ENCODE measurements at places on chromosomes 2 and 18.

DNA sequence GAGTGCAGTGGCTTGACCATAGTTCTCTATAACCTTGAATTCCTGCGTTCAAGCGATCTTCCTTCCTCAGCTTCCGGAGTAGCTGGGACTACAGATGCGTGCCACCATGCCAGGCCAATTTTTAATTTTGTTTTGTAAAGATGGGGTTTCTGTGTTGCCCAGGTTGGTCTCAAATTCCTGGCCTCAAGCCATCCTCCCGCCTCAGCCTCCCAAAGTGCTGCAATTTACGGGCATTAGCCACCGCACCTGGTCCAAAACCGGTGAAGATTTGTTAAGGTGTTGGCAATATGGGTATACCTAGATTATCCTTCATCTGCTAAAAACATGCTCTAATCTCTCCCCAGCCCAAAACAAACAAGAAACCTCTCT, 1.3 kb upstream of the EIF2AK3 start:
- no peak for DNase-seq

DNA sequence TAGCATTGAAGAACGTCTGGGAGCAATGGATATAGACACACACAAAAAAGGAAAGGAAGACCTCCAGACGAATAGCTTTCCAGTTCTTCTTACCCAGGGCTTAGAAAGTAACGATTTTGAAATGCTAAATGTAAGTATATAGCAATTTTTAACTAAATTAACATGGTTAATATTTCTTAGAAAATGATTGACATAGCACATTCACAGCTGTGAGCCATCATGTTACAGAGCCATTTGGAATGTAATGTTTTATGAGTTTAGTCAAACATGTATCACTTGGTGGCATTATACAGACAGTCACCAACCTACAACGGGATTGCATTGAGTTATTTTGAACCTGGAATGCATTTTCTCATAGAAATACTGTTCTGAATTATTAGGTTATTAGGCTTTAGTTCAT, 35.1 kb downstream of the WDR43 start:
- no peak for DNase-seq

DNA sequence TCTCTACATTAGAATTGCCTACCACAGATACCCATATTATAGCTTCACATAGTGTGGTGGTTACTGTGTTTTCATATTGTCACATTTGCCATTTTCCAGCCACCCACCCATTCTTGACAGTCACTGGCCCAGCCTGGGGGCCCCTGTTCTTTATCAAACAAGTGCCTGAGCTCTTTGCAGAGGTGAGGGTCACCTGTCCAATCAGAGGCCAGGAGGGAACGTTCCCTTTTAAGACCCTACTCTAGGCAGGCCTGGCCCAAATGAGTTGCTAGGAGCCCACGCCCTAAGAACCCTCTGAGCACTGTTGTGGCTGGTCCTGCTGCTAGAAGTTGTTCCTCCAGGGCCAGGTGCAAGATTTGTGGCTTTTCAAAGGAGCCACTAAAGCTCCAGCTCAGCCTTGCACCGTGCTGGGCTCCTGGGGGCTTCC, 5.2 kb downstream of the IL37 start:
- DNase-seq: no peak

GRCh38 chr2:150023044-150023443, 435.5 kb upstream of the MMADHC start:
- peak; percentile 18 for DNase-seq

GRCh38 chr18:29181151-29181901, 1004.4 kb upstream of the CDH2 start:
- peak; percentile 97 for DNase-seq

- DNase-seq: no peak
Measured at GRCh38 chr18:48785091-48785614, 165.6 kb downstream of the SMAD7 start.

GRCh38 chr18:9961041-9961440, 47.2 kb downstream of the VAPA start:
- DNase-seq: peak; percentile 57

GRCh38 chr2:26008095-26008494, 25.8 kb upstream of the RAB10 start:
- DNase-seq: no peak

DNA sequence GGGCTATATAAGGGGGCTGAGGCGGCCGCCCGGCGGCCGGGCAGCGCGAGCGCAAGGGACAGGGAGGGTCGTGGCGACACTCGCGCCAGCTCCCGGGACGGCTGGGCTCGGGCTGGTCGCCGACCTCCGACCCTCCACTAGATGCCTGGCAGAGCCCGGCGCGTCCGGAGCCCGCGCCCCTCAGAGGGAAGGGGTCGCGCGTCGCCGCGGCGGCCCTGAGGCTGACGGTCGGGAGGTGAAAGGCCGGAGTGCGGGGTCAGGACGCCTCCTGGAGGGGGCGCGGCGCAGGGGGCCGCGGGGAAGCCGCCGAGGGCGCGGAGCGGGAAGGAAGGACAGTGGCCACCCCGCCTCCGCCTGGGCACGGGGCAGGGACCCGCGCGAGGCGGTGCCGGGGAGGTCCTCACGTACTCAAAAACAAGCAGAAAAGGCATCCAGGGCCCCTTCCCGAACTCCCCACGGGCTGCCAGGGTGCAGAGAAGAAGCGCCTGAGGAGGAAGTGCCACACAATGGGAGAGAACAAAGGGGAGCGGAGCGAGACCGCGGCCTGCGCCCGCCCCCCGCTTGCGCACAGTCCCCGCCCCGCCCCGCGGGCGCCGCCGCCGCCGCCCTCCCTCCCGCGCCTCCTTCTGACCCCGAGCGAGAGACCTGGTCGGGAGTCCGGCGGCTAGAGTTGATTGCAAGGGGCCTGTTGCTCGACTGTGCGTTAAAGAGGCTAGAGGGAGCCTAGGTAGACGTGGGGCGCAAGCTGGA, 776 bp upstream of the KLF7 start:
- DNase-seq: peak; percentile 76

- DNase-seq: peak; percentile 84
Measured at GRCh38 chr2:181037922-181038321, 57.5 kb downstream of the UBE2E3 start.

GRCh38 chr2:43796206-43796605, 22.4 kb downstream of the DYNC2LI1 start:
- no peak for DNase-seq

GRCh38 chr2:230793572-230794359, 71.0 kb upstream of the ITM2C start:
- DNase-seq: peak; percentile 100

DNA sequence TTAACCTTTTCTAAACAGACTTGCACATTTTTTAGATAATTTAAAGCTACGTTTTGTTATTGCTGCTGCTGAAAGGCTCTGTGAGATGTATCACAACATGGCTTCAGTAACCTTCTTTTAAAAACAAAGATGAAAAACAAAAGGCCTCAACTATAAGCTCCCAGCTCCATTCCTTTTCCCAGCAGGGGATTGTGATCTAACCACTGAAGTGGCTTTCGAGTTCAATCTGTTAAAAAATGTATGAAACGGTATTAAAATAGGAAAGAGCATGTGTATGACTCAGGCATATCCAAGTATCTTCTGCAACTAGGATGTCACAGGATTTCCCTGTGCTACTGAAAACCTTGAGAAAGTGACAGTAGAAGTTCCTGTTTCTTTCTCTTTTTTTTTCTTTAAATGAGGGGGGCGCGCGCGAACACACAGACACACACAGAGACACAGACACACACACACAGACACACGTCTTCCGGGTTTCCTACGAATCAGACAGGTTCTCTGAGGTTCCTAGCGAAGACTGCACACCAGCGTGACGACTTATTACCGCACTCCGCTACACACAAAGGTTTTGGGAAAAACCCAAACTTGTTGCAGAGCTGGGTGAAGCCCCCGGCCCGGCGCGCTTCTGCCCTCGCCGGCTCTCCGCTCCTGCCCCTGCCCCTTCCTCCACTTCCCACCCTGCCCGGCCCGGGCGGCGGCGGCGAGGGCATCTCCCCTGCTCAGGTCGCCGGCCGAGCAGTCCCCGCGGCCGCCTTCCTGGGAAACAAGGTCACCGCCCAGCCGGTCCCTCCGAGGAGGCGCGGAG, 86.8 kb downstream of the RBMS1 start:
- peak; percentile 77 for DNase-seq

DNA sequence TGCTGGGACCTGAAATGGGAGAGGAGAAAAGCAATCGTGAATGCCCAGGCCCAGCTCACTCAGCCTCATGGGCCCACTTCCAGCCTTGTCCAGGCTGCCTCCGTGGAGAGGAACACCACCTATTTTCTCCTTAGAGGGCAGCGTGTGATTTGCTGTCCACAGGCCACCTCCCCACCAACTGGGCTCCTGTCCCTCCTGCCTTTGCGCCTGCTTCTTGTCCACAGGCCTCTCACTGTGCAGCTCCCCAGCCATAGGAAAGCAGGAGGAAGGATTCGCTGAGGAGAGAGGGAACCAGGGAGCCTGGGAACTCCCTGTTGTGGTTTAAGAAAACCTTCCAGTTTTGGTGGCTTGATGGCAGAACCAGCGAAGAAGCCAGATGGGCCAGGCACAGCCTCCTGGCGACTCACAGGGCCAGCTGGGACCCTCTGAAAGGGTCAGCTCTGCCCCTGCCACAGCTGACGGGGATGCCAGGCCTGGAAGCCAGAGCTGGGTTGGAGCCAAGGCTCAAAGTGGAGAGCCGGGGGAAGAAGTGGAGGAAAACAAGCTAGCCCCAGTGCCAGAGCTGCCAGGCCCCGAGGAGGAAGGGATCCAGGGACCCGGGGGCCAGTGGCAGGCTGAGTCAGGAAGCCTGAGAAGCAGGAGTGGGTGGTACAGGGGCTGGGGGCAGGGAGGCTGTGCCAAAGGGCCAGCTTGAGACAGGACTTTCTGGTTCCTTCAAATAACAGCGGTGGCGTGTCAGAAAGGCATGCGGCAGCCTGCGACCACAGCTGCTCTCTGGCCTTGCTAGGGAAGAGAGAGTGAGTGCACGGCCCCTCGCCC, 9.9 kb downstream of the TMBIM1 start:
- peak; percentile 61 for DNase-seq

DNA sequence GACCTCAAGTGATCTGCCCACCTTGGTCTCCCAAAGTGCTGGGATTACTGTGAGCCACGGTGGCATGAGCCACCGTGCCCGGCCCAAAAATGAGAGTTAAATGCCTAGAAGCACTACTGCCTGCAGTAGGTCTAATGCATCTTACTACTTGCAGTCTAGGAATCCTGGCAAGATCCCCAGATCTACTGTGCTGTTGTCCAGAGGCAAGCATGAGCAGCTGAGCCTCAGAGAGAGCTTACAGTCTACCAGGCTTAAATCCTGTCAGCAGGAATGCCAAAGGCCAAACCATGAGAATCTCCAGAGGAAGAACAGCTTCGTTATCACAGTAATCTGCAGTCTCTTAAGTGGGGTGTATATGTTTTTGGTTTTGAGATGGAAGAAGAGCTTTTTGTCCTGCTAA, 54.4 kb downstream of the XRCC5 start:
- DNase-seq: no peak

- no peak for DNase-seq
Measured at GRCh38 chr18:2222270-2223185, 348.8 kb downstream of the METTL4 start.

DNA sequence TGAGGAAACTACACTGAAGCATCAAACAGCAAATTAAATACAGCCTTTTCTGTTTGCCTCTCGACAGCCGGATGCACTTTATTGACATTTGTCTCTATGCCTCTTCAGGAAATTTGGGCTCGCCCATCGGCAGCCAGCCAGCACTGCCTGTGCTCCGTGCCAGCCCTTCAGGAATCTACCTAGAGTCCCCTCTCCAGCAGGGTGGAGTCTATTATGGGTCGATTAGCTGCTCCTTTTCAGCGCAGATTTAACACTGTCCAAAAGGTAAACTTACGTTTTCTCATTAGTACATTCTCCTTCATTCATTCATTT, 91.5 kb downstream of the MYCN start:
- no peak for DNase-seq

DNA sequence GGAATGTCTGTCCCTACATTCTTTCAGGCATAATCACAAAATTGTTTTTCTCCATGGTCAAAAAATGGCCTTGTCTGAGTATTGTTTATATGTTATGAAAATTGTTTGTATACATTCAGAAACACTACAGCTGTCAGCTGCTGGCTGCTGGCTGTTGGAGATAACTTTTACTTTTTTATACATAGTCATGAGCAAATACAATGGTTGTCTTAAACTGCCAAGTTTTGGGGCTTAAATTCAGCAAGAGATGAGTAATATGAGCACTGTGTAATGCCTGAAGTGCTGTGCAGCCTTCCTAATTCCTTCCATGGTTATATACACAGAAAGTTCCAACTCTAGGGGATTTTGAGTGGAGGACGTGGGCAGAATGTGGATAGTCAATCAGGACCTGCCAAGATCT, 168.9 kb upstream of the RMP24 start:
- no peak for DNase-seq

DNA sequence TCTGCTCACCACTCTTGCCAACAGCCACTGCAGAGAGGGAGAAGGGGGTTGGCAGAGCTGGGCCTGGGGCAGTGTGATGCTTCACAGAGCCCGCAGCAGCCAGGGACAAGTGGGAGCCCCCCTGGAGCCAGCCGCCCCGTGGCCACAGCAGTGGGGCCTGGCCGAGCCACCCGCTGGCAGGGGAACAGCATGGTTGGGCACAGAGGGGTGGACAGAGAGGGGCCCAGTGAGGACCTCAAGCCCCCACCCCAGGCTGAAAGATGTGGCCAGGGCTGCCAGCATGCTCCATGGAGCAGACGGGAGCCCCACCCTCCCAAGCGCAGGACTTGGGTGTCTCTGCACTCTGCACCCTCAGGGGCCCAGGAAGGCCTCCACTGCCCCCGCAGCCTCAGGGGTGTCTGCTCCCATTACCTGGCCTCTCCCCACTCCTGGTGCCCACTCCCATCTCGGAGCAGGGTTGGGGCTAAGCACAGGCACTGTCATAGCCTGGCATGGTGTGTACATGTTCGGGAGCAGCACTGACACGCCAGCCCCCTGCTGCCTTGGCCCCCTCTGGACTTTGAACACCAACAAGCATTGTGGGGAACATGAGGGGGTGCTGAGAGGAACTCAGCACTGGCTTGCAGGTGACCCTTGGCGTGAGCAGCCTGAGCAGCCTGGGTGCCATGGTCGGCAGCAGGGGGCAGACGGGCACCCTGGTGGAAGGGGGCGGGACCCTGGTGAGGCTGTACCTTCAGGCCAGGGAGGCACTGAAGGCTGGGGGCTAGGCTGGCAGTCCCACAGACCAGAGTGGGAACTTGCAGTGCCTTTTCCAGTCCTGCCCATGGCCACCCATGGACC, 279.6 kb upstream of the CYP26B1 start:
- no peak for DNase-seq

- DNase-seq: no peak
Measured at GRCh38 chr2:10753156-10753555, 31.7 kb downstream of the ATP6V1C2 start.
